Endothelial cell (in vitro differentiated cells): ENCODE measurements at places on chromosomes 7 and 10. TPM values are rescaled to one million over a fixed set of nuclear protein-coding genes. Genes with fewer than 3 reads are reported as not detected.

DNA sequence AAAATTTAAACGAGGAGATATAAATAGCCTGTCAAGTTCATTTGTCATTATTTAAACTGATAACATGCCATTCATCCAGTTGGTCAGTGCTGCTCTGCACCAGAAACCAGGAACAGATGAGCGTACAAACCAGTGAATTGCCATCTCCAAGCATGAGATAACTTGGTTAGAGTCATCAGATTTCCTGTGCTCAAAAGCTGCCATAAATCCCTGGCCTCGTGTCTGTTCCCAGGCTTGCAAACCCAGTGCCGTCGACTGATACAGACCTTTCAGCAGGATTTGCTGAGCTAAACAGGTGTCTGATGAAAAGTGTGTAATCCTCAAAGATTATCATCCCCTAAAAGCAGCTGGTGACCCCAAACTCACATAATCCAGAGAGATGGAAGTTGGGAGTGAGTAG is 96.0 kb upstream of the SAMD8 start:
- DNase-seq, result no peak

GRCh38 chr7:31651234-31652062 is 35.6 kb upstream of the PPP1R17 start:
- no peak for DNase-seq

GRCh38 chr7:151086802-151087244 is 548 bp downstream of the AGAP3 start:
- DNase-seq, result no peak

DNA sequence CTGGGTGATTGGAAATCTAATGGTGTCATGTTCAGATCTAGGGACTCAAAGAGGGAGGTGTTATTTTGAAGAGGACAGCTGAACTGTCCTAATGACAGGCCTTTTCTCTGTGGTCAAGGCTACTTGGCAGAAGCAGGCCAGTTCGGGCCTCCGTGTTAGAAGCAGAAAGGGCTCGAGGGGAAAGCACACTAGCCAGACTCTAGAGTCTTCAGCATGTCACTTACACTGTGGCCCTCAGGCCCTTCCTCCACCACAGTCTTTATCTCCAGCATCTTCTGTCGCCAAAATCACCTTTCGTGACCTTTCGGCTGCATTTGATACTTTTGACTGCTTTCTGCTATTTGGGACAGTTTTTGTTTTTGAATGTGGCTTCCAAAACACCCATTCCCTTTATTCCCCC is 123.3 kb downstream of the CNNM2 start:
- no peak for DNase-seq

GRCh38 chr10:32970910-32971309 is 12.9 kb upstream of the ITGB1 start:
- no peak for DNase-seq

Gene DEPP1
- 22.5 TPM for total RNA-seq

DNA sequence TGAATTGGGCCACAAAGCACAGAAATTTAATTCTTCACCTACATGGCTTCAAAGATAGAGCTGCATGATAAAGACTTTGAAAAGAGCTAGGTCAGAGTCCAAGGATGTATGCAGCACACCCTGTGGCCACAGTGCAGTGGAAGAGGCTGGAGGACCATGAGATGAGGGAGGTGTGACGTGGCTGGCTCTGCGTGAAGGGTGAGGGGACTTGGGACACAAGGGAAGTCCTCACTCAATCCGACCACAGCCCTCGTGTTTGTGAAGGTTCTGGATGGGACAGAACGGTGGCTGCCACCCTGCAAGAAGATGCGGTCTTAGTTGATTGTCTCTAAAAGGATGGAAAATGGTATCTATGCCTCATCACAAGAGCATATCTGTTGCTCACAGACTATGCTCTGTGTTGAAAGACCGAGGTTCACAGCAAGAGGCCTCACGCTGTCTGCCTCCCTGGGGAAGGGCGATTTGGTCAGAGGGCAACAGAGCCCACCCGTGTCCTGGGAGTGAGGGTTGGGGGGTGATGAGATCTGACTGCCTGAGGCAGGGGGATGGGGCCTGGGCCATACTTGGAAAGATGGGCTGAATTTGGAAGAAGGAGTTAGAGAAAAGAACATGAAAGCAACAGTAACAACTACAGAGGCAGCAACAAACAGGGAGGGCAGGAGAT is 174.4 kb upstream of the SHH start:
- DNase-seq, result no peak

DNA sequence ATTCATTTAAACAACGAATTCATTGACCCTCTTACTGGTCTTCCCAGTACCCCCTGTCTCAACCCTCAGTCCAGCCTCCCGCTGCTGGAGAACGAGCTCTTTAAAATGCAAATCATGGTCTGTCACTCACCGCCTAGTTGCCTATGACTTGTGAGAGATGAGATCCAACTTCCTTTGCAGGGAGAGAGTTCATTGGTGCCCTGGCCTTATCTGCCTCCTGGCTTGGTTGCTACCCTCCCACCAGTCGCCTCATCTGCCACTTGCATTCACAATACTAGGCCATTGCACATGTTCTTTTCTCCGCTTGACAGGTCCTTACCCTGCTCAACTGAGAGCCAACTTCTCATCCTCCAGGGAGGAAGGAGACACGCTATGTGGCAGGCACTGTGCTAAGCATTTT is 54.0 kb upstream of the MXI1 start:
- DNase-seq, result no peak

DNA sequence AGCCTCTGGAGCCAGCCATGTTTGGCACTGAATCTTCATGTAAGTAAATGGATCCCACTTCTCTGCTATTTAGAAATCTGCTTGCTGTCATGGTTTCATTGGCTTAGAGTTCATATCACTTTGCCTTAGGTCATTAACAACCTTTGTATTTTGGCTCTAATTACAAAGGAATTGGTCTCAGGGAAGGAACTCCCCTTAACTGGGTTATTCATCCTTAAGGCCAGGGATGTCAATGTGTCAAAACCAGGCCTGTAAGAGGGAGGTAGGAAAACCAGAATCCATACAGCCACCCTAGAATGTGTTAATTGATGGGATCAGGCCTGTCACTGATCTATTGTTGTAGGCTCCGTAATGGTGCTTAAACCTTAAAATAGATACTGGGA is 67.3 kb downstream of the ST7 start:
- no peak for DNase-seq

GRCh38 chr7:141915565-141915964 is 634 bp upstream of the OR9A4 start:
- no peak for DNase-seq

- DNase-seq, result peak; percentile 8
Measured at GRCh38 chr10:3339531-3339950, 167.0 kb upstream of the PITRM1 start.

Gene SFMBT2
- total RNA-seq, result 16.0 TPM

DNA sequence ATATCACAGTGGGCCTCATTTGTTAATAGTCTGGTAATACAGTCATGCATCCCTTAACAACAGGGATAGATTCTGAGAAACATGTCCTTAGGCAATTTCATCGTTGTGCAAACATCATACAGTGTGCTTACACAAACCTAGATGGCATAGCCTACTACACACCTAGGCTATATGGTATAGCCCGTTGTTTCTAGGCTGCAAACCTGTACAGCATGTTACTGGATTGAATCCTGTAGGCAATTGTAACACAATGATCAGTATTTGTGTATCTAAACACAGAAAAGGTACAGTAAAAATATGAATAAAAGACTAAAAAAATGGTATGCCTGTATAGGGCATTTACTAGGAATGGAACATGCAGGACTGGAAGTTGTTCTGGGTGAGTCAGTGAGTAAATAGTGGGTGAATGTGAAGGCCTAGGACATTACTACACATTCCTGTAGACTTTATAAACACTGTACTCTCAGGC is 12.0 kb upstream of the RHOBTB1 start:
- no peak for DNase-seq

Gene NEBL
- total RNA-seq, result 1.7 TPM

- DNase-seq, result no peak
Measured at GRCh38 chr10:110923856-110924493, 4.6 kb downstream of the SHOC2 start.

DNA sequence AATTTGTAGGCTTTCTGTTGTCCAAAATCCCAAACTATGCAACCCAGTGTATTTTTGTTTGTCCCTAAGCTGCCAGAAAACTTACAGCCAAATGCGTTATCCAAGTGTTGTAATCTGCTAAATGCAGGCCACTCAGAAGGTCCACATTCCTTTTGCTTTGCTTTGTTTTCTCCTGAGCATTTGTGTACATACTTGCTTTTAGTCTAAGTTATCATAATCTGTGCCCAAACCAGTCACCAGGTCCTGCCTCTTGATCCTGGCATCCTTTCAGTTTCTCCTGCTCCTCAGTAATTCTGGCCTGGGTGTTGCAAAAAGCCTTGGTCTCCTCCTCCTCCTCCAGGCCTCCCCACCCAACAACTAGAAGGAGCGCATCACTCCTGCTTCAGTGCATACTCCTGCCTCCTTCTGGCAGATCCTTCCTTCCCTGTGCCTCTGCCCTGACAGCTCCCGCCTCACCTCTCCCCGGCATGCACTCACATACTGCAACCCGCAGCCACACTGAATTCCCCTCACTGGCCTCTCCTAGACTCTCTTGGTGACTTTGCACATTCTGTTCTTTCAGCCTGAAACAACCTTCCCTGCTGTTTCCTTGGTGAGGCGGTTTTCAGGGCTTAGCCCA is 2.3 kb downstream of the DENND2A start:
- DNase-seq, result no peak

- no peak for DNase-seq
Measured at GRCh38 chr10:53573498-53573897, 800.9 kb upstream of the MBL2 start.

- no peak for DNase-seq
Measured at GRCh38 chr7:134852625-134853024, 73.2 kb downstream of the CALD1 start.

Gene ASIC3
- 3.4 TPM for total RNA-seq

GRCh38 chr7:37942934-37943610 is 22.6 kb downstream of the EPDR1 start:
- DNase-seq, result peak; percentile 29

- DNase-seq, result no peak
Measured at GRCh38 chr7:9175871-9176270, 742.5 kb downstream of the NXPH1 start.

GRCh38 chr7:19772841-19773760 is at the start of gene TMEM196:
Gene TMEM196, minus strand, starts transcription at chr7:19773617. Its CDS starts 921 bp downstream, at chr7:19772696.
- peak; percentile 65 for DNase-seq

- DNase-seq, result no peak
Measured at GRCh38 chr7:114857605-114858004, 64.3 kb upstream of the MDFIC start.

DNA sequence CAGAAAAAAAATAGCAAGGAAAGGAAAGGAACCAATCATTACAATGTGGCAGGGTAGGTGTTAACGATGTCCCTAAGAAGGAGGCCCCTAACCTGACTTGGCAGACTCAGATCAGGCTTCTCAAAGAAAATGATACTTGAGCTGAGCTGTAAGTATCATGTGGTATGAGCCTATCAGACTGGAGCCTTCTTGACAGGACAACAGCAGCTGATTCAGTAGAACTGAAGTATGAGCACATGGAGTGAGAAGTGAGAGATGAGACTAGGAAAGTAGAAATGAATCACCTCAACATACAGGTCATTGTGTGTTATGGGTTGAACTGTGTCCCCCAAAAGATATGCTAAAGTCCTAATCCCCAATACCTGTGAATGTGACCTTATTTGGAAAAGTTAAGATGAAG is 66.3 kb downstream of the MTERF1 start:
- DNase-seq, result no peak

- DNase-seq, result no peak
Measured at GRCh38 chr10:1486841-1487687, 250.3 kb downstream of the ADARB2 start.

GRCh38 chr7:106356-106755 is 86.0 kb upstream of the FAM20C start:
- no peak for DNase-seq

Gene MLXIPL
- 8.7 TPM for total RNA-seq

Gene HGF
- total RNA-seq, result 0.82 TPM

DNA sequence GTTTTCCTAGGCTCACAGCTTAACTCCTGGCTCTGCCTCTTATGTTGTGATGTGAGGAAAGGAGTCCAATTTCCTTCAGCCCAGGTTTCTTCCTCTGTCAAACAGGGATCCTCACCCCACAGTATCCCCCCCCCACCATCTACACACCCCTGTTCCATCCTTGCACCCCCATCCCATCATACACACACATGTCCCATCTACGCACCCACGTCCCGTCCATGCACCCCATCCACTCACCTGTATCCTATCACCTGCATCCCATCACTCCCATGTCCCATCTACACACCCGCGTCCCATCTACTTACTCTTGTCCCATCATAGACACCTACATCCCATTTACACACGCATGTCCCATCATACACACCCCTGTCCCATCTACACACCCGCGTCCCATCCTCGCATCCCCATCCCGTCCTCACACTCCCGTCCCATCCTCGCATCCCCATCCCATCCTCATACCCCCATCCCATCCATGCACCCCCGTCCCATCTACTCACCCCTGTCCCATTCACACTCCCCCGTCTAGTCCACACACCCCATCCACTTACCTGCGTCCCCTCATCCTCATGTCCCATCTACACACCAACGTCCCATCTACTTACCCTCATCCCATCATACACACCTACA is 117.3 kb downstream of the TRRAP start:
- no peak for DNase-seq

- DNase-seq, result no peak
Measured at GRCh38 chr10:71218046-71218650, 5.8 kb downstream of the UNC5B start.

Gene RET
- 0.28 TPM for total RNA-seq

GRCh38 chr7:31095286-31096197 is 43.4 kb downstream of the ADCYAP1R1 start:
- no peak for DNase-seq

Gene ARF5
- total RNA-seq, result 354 TPM

DNA sequence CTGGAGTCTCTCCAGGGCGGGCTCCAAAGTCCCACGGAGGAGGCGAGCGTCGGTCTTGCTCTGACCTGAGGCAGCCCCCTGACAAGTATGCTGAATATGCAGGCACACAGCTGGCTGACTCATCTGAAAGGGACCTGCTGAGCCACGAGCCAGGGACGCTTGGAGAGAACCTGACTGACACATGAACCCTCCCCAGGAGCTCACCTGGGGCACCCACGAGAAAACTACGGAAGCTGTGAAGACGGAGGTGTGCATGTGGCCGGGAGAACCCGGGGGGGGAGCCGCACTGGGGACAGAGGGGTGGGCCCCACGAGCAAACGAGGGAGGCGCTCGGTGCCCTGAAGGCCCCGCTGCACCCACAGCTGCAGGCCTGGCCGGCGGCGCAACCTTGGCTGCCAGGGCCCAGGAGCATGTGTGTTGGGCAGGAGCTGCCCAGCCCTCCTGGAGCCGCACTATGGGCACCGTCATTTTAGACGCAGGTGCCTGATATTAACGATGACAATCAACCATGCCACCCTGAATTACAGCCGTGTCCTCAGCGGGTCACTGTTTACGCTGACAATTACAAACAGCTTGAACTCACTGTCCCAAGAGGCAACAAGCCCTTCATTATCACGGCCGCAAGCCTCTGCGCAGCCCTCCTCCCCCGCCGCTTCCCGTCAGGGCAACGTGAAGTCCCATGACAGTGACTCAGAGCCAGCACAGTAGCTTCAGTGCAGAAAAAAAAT is 64.7 kb downstream of the DIP2C start:
- no peak for DNase-seq

Gene HOXA5
- 0.59 TPM for total RNA-seq

- no peak for DNase-seq
Measured at GRCh38 chr10:77977934-77978333, 51.4 kb upstream of the DLG5 start.
